ENCODE measurements at places on chromosomes 5 and 9.

DNA sequence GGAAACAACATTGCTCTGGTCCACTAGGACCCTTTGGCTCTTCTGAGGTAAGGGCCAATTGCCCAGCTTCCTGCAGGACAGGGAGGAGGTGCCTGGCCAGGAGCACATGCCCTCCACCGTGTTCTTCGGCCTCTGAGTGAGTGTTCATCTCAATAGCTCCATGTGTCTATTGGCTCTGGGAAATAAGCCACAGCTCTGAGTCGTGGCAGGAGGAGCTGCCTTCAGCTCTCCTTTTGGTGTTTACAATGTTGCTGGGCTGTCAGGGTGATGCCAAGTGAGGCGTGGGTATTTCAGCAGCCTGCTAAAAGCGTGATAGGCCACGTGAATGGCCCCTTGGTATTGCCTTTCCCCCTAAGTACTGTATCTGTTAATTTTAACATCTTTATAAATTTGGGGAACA lies 26.6 kb downstream of the GADD45G start:
- DNase-seq = no peak

DNA sequence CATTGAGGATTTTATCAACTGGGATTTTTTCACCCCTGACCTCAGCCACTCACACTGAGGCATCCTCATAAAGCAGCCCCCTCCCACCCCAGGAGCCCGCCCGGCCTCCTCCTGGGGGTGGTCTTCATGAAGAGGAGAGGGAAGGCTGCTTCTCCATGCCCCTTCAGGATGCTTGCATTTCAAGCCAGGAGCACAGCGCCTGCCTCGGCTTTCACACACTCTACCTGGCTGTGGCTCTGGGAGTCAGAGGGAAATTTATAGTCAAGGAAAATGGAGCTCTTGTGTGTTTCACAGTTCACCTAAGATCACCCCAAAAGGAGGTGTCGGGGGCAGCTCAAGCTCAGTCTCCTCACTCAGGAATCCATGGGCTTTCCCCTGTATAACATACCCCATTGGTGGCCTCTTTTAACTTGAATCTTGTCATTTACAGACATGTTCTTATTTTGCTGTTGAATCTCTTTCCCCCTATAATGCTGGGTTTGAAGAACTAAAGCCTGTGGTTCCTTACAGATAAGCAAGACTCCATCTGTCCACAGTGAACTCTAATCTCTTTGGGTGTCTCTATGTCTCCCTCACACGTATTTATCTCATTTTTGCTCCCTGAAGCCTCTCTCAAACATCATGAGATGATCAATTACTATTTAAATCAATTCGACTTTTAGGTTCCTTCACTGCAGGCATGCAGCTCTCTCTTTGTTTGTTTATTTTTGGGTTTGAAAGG lies 22.6 kb upstream of the IQGAP2 start:
- DNase-seq = no peak

DNA sequence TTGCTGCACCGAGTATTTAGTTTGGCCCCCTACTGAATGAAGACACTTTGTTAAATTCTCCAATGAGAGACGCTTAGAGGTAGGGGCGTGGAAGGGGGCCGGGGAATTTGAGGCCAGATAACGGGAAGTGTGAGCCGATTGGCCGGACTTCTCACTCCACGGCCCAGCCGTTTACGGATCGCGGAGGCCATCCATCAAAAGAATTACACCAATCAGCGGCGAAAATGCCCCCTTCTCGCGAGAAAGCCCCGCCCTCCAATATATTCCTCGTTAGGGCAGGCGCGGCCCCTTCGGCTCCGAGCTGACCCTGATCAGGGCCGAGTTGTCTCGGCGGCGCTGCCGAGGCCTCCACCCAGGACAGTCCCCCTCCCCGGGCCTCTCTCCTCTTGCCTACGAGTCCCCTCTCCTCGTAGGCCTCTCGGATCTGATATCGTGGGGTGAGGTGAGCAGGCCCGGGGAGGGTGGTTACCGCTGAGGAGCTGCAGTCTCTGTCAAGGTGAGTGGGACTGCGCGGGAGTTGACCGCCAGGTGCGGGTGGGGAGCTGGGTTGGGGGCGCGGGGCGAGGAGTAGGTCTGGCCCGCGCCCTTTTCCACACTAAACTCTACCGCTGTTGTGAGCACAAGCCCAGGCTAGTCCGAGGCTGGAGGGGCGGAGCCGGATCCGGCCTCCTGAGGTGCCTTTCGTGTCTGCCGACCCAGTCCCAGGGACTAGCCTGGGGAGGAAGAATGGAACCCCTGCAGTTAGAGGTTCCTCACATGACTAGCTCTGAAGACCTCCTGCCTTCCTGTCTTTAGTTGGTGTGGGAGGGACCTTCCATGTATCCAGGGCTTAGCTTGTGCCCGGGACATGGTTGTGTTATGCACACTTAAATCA lies at the start of gene CCNG1:
TSS of gene CCNG1 (plus strand) at position 287 of the 874 bp plus-strand sequence. CDS start 1,662 bp downstream, outside the sequence.
- peak; percentile 78 for DNase-seq

- DNase-seq = no peak
These were observed 456.4 kb upstream of the KLF4 start for GRCh38 chr9:107945961-107946360.

GRCh38 chr9:98786750-98787510 lies 9.4 kb downstream of the ANKS6 start:
- DNase-seq = no peak

- DNase-seq = no peak
These were observed 100.9 kb upstream of the PTGER4 start for GRCh38 chr5:40578501-40579451.

DNA sequence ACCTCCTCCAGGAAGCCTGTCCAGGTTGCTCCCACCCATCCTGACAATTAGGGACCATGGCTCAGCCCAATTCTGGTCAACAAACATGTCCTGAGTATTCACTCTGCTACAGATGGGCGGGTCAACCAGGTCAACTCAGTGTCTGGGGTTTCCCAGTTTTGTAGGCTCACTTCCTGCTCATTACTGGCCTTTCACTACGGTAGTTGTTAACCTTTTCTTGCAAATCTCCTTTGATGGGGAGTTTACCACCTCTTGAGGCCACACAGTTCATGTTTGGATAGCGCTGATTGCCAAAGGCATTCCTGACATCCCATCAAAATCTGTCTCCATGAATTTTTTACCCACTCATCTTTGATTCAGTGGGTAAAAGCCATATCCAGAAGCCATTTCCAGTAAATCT lies 13.8 kb downstream of the TMEM8B start:
- DNase-seq = no peak

DNA sequence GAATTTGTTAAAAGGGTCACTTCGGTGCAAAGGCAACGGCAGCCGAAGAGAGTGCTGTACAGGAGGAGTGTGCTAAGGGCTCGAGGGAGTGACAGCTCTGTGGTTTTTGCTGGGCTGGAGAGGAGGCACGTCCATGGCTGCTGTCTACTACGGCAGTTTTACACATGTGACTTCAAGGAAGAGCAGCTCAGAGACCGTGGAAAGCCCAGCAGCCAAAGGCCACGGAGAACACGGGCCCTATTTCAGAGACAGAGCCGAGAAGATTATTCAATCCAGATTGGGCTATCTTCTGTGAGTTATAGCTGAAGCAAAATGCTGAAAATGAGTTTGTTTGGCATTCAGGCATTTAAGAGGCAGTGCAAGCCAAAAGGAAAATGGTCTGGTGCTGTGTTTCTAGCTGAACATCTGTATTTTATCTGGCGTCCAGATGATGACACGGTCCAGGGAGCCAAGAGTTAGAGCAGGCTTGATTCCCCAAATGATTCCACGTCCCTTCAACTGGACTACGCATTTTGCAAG lies 96.4 kb downstream of the RFK start:
- no peak for DNase-seq

- DNase-seq = no peak
These were observed 2.2 kb upstream of the CEP120 start for GRCh38 chr5:123425431-123425830.

DNA sequence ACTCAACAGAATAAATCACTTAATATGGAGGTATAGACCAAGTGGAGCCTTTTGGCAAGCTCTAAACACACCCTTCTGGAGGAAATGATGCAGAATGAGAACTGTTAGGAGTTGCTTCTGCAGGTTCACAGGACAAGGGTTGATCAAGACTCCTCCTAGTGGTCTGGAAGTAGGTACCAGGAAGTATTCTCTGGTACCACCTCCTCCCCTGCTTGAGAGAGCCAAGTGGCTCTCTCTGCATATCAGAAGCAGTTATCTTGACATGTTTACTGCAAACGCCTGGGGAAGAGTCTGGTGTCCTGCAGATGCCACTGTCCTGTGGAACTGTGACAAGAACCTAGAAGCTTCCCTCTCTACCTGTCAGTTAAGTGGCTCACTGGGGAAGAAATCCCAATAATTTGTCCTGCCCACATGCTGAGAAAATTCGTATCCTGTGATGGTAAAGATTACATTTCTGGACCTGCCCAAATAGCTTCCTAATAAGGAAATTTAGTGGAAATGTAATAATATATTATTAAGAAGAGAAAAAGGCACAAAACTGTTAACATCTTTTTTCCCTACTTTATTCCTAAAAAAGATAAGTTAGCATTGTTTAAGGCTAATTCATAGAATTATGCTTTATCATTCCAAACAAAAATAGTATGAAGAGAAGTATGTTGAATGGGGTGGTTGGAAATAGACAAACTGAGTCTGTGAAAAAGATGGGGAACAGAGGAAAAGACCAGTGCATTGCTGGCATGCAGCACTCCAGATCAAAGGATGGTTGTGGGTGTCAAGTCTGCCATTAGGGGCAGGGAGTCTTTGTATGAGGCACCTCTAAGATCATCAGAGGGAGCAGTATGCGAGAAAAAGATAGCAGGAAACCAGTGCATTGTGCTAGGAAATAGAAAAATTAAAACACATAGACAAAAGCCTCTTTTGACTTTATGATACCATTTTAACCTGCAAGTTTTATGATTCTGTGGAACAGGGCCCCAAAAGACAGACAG lies 118.8 kb downstream of the CDC42SE2 start:
- peak; percentile 35 for DNase-seq

- no peak for DNase-seq
These were observed 233.6 kb downstream of the SAXO1 start for GRCh38 chr9:18799428-18799827.

DNA sequence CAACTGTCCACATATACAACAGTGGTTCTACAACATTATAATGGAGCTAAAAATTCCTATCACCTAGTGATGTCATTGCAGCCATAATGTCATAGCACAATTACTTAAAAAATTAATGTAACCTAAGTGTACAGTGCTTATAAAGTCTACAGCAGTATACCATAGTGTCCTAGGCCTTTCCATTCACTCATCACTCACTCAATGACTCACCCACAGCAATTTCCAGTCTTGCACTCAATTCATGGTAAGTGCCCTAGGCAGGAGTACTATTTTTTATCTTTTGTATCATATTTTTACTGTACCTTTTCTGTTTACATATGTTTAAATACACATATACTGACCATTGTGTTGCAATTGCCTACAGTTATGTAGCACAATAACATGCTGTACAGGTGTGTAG lies 9.6 kb upstream of the PUM3 start:
- no peak for DNase-seq

DNA sequence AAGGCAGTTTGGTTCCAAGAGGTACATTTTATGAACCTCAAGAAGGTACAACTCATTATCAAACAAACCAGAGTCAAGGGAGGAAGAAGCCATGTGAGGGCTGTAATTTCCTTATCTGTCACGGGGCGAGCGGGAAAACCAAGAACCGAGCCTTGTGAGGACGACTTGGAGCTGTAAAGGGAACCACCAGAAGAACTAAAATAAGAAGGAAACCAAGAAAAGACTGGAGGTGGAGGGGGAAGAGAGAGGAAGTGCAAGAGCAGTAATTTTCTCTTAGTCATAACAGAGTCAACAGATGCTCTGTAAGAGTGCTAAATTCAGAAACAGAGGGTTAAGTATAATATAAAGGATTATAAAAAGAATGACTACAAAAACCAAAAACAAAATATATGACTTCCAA lies 127.1 kb downstream of the DIRAS2 start:
- DNase-seq = no peak

GRCh38 chr9:111632695-111633388 lies 1.7 kb downstream of the DNAJC25 start:
- DNase-seq = no peak

DNA sequence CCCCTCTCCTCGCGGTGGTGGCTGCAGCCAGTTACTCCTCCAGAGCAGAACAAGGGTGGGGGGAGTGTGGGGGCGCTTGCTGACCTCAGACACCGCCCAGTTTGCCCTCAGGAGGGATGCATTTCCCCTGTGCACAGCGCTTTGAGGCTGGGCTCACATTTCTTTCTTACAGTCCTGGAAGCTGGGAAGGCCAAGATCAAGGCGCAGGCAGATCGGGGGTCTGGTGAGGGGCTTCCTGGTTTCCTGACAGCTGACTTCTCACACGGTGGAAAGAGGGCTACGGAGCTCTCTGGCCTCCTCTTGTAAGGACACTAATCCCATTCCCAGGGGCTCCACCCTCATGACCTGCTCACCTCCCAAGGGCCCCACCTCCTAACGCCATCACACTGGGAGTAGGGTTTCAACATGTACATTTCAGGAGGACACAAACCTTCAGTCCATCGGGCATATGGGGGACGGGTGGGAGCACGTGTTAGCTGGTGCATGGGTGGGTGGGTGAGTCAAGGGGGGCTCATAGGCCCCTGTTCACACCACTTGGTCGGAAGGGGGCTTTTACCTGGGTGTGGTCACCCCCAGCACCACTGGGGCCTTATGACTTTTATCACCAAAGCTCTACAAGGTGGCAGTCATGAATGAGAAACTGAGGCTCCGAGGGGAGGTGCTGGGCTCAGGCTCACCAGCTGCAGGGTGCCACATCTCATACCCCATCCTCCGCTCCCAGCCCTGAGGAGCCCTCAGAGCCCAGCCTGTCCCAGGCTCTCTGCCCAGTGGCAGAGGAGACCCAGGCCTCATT lies 7.7 kb upstream of the SCGB3A1 start:
- no peak for DNase-seq

Data from activated CD4-positive, alpha-beta T cell treated with anti-CD3 and anti-CD28 coated beads, Interleukin-2, amount 50 U/mL, for 1 hour (primary cell).